ENCODE measurements at places on chromosomes 5 and 9.

DNA sequence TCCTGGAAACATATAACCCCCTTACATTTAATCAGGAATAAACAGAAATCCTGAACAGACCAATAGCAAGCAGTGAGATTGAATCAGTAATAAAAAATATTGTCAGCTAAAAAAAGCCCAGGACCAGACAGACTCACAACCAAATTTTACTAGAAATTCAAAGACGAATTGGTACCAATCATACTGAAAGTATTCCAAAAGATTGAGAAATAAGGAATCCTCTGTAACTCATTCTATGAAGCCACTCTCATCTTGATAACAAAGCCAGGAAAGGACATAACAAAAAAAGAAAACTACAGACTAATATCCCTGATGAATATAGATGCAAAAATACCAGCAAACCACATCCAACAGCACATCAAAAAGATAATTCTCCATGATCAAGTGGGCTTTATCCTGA is 714.0 kb downstream of the SEMA5A start:
- H3K36me3 ChIP-seq = no peaks in the 10 kb centered on the region
- H3K4me1 ChIP-seq = no peaks in the 10 kb centered on the region
- H3K4me3 ChIP-seq = no peak overlapping the region
- no peak for DNase-seq
- no peaks in the 10 kb centered on the region for H3K27me3 ChIP-seq

- H3K27me3 ChIP-seq = no peaks in the 10 kb centered on the region
- no peaks in the 10 kb centered on the region for H3K36me3 ChIP-seq
- no peak for DNase-seq
- no peak overlapping the region for H3K4me3 ChIP-seq
- H3K27ac ChIP-seq = no peak overlapping the region
These were observed 40.2 kb upstream of the LPAR1 start for GRCh38 chr9:111078391-111079038.

- H3K27me3 ChIP-seq = no peaks in the 10 kb centered on the region
- peaks cover 41% of the 10 kb centered on the region for H3K4me1 ChIP-seq
- no peak for DNase-seq
- H3K4me3 ChIP-seq = no peak overlapping the region
These were observed 56.2 kb downstream of the CAMK4 start for GRCh38 chr5:111280282-111280951.

GRCh38 chr5:41812156-41812555 is 58.1 kb downstream of the OXCT1 start:
- H3K36me3 ChIP-seq = no peaks in the 10 kb centered on the region
- no peak for DNase-seq
- no peak overlapping the region for H3K27ac ChIP-seq
- H3K4me3 ChIP-seq = no peak overlapping the region

GRCh38 chr9:18666986-18667772 is 193.2 kb downstream of the ADAMTSL1 start:
- DNase-seq = no peak
- no peak overlapping the region for H3K27ac ChIP-seq
- no peaks in the 10 kb centered on the region for H3K4me1 ChIP-seq
- H3K36me3 ChIP-seq = no peaks in the 10 kb centered on the region

GRCh38 chr9:115164511-115164974 is 46.6 kb upstream of the TNC start:
- no peak overlapping the region for H3K4me3 ChIP-seq
- no peak overlapping the region for H3K27ac ChIP-seq
- H3K4me1 ChIP-seq = no peaks in the 10 kb centered on the region
- H3K36me3 ChIP-seq = no peaks in the 10 kb centered on the region
- H3K27me3 ChIP-seq = no peaks in the 10 kb centered on the region
- no peak for DNase-seq

DNA sequence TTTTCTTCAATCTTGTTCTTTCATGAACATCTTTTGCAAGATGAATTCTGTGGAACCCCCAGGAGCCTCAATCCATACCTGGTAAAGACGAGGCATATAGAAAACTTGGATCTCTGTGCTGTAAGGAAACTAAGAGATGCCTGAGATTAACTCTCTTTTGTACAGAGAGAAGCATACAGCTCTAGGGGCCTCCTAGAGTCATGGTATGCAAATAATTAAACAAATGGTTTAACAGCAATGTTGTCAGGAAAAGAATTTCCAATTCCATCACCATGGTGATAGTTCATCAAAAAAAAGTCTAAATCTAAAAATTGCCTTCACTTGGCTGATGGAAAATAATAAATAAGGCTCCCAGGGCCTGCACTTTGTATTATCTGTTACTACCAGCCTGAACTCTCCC is 275.4 kb downstream of the SLIT3 start:
- no peak for DNase-seq
- no peaks in the 10 kb centered on the region for H3K4me1 ChIP-seq
- H3K4me3 ChIP-seq = no peak overlapping the region
- no peak overlapping the region for H3K27ac ChIP-seq
- no peaks in the 10 kb centered on the region for H3K27me3 ChIP-seq
- H3K36me3 ChIP-seq = no peaks in the 10 kb centered on the region

- H3K36me3 ChIP-seq = no peaks in the 10 kb centered on the region
- no peak for DNase-seq
- H3K27ac ChIP-seq = no peak overlapping the region
- H3K4me3 ChIP-seq = no peak overlapping the region
These were observed 46.8 kb downstream of the FBN2 start for GRCh38 chr5:128491291-128491690.

DNA sequence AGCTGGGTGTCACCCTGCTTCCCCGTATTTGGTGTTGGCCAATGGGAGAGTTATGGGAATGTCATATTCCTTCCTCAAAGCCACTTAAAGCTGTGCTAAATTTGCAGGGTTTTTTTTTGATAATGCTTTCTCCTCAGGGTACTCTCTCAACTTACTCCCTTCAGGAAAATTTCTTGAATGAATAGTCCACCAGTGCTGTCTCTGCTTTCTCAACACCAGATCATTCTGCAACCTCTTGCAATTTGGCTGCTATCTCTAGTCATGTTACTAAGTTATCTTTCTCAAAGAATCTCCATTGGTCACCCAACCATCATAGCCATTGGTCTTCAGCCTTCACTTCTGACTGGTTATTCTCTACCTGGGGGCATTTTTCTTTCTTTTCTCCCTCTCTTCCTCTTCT is 13.4 kb upstream of the TNFAIP8 start:
- H3K27me3 ChIP-seq = no peaks in the 10 kb centered on the region
- peak overlapping the region; percentile 54 for H3K4me3 ChIP-seq
- no peaks in the 10 kb centered on the region for H3K36me3 ChIP-seq
- peaks cover 98% of the 10 kb centered on the region for H3K4me1 ChIP-seq
- no peak overlapping the region for H3K27ac ChIP-seq

DNA sequence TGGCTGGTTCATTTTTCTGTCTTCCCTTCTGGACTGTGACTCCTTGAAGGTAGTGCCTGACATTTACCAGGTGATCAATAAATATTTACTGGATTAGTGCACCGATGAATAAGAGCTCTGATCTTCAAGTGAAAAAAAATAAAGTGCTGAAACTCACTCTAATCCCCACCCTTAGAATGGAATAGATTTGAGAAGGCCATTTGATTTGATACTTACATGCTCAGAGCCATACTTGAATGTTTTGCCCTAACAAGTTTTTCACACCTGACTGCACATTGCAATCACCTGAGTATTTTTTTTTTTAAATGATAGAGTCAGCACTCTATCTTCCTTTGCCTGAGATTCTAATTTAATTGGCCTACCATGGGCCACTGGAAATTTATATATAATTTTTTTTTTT is 105.7 kb downstream of the LRRC70 start:
- no peak overlapping the region for H3K4me3 ChIP-seq
- H3K27me3 ChIP-seq = no peaks in the 10 kb centered on the region
- no peak for DNase-seq
- no peaks in the 10 kb centered on the region for H3K4me1 ChIP-seq

DNA sequence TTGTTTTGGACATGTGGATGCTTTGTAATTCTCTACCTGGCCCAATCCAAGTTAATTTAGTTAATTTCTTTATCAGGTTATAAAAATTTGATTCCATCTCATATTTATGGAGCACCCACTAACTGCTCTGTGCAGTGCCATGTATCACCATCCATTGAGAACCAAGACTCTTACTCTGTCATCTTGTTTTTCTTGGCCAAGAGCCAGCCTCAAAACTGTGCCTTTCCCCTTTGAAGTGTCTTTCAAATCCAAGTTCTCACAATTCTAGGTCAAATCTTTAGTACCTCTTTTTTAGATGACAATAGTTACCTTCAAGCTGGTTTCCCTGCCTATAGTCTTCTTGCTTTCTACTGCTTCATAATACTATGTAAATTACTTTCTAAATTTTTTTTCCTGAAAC is 3.2 kb downstream of the COMMD10 start:
- no peak overlapping the region for H3K4me3 ChIP-seq
- no peaks in the 10 kb centered on the region for H3K27me3 ChIP-seq
- H3K27ac ChIP-seq = no peak overlapping the region
- H3K4me1 ChIP-seq = peaks cover 18% of the 10 kb centered on the region

DNA sequence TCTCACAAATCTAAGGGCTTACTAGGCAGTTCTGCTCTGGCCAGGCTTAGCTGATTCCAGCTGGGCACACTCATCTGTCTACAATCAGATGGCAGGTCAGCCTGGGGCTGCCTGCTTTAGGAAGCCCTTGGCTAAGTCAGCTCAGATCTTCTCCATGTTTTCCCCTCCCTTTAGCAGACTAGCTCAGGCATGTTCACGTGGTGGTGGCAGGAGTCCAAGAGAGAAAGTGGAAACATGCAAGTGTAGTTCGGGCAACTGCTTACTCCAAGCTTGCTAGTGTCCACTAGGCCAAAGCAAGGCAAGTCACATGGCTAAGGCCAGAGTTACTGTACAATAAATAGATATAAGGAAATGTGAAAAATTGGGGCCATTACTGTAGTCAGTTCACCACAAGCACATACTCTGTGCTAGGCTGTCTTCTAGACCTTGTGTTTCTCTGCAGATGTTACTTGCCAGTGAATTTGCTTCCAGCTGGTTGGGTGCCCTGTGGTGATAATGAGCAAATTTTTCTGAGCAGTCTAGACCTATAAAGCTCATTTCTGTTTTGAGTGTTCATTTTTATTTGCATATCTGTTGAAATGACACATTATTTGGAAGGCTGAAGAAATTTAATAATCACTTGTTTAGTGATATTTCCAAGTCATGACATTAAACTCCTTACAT is 38.3 kb downstream of the RECK start:
- DNase-seq = no peak
- no peaks in the 10 kb centered on the region for H3K4me1 ChIP-seq
- H3K4me3 ChIP-seq = no peak overlapping the region
- H3K27me3 ChIP-seq = no peaks in the 10 kb centered on the region
- H3K36me3 ChIP-seq = no peaks in the 10 kb centered on the region
- H3K27ac ChIP-seq = no peak overlapping the region

DNA sequence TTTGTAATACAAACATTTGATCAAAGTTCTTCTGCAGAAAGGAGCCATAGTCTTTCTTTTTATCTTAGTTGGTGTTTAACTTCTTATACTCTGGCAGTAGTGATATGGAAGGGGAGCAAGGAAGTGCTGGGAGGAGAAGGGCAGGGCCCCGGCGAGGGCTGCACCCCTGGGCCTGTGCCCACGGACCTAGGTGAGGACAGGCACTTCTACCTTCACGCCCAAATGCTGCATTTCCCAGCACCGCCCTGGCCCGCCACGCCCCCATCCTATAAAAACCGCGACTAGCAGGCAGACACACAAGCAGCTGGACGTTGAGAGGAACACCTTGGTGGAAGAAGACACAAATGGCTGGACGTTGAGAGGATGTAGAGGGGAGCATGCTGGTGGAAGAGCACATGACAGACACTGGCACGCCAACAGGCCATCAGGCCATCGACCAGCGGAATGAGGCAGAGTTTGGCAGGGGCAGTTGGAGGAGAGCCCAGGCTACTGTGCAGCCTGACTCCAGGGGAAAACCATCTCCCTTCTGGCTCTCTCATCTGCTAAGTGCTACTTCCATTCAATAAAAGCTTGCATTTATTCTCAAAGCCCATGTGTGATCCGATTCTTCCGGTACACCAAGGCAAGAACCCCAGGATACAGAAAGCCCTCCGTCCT is 81.5 kb upstream of the C9orf72 start:
- H3K27ac ChIP-seq = no peak overlapping the region
- no peak for DNase-seq
- no peaks in the 10 kb centered on the region for H3K36me3 ChIP-seq
- no peaks in the 10 kb centered on the region for H3K27me3 ChIP-seq
- no peaks in the 10 kb centered on the region for H3K4me1 ChIP-seq

DNA sequence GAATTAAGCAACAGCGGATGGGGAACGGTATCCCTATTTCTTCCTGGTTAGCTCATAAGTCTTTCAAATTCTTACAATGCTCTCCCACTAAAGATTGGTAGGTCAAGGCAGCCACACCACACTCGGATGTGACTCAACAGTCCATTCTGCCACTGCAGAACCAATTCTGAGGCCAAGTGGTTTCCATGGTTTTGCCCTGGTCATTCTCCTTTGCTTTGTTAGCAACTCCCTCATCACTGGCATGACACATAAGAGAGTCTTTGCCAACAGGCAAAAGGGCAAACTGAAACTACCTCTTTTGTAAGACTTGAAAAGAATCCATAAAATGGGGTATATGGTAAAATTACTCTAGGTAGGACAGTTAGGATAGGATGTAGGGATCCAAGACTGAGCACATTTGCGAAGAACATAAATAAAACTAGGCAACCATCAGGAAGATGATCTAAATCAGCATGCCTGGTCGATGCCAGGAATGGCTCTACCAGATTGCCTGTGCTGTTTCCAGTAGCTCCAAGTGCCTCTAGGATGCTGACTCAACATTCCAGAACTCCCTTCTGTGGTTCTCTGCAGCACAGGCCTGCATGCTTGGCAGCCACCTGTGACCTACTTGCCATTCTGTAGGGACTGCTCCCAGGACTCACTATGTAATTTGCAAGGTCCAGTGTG is 105.4 kb downstream of the DCP2 start:
- no peak overlapping the region for H3K27ac ChIP-seq
- H3K27me3 ChIP-seq = no peaks in the 10 kb centered on the region
- no peak for DNase-seq
- H3K4me1 ChIP-seq = no peaks in the 10 kb centered on the region

GRCh38 chr9:133958756-133959155 is 33.4 kb downstream of the VAV2 start:
- no peak for DNase-seq
- no peaks in the 10 kb centered on the region for H3K4me1 ChIP-seq
- H3K4me3 ChIP-seq = no peak overlapping the region
- no peaks in the 10 kb centered on the region for H3K36me3 ChIP-seq
- no peaks in the 10 kb centered on the region for H3K27me3 ChIP-seq

GRCh38 chr9:122325124-122325523 is 45.7 kb upstream of the PTGS1 start:
- H3K36me3 ChIP-seq = no peaks in the 10 kb centered on the region
- no peak for DNase-seq
- H3K27ac ChIP-seq = no peak overlapping the region
- no peaks in the 10 kb centered on the region for H3K4me1 ChIP-seq

- H3K4me3 ChIP-seq = peak overlapping the region; percentile 68
- DNase-seq = peak; percentile 16
- H3K36me3 ChIP-seq = no peaks in the 10 kb centered on the region
- H3K4me1 ChIP-seq = peaks cover 22% of the 10 kb centered on the region
- no peaks in the 10 kb centered on the region for H3K27me3 ChIP-seq
These were observed 1.6 kb upstream of the SEC16A start for GRCh38 chr9:136484153-136485048.

- no peak overlapping the region for H3K27ac ChIP-seq
- no peaks in the 10 kb centered on the region for H3K4me1 ChIP-seq
- H3K36me3 ChIP-seq = no peaks in the 10 kb centered on the region
- no peak overlapping the region for H3K4me3 ChIP-seq
- no peak for DNase-seq
- no peaks in the 10 kb centered on the region for H3K27me3 ChIP-seq
These were observed 100.9 kb downstream of the PRKACG start for GRCh38 chr9:68913054-68913453.
